GM04504 (cell line): ENCODE measurements at places on chromosomes 7 and 10.
A peak's percentile ranks its signal among the peaks of the same experiment; 100 is the strongest.

DNA sequence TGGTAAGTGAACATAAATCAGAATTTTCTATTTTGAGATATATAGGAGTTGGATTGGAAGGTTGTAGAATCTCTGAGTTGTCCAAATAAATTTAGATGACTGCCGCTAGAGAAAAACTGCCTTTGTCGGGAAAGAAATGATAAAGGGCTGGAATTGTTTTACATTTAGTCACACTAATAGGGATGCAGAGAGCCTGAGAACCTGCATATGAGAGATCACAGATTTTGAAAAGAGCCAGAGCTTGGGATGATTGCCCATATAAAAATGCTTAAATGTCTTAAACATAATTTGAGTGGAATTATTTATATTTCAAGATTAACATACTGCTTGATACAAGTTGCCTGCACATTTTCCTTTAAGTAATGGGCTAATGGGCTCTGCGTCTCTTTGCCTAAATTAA lies 660.5 kb downstream of the NRG3 start:
- no peak for DNase-seq

DNA sequence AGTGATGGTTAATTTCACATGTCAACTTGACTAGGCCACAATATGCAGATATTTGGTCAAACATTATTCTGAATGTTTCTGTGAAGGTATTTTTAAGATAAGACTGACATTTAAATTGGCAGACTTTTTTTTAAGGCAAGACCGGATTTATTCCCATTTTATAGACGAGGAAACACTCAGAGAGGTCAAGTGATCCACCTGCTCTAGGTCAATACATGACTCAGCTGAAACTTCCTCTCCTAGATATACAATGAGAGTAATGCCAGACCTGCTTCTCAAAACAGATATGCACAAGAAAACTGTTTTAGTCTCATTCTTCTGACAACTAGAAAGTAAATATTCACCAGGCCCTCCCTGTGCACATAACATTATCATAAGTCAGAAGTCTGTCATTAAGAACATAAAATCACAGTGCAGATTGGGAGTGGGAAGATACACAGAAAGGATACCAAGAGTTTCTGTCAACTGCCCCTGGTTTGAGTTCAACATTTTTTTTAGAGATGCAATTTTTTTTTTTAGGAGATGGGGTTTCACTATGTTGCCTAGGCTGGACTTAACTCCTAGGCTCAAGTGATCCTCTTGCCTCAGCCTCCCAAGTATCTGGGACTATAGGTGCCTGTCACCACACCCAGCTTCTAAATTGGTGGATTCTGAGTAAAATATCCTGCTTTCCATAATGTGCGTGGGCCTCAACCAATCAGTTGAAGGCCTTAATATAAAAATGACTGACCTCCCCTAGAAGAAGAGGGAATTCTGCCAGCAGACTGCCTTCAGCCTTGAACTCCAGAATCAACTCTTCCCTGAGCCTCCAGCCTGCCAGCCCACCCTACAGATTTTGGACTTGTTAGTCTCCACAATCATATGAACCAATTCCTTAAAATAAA lies 121.4 kb downstream of the ZFAND4 start:
- DNase-seq: no peak

- peak; percentile 18 for DNase-seq
Measured at GRCh38 chr7:23544913-23545354, 13.2 kb upstream of the TRA2A start.

DNA sequence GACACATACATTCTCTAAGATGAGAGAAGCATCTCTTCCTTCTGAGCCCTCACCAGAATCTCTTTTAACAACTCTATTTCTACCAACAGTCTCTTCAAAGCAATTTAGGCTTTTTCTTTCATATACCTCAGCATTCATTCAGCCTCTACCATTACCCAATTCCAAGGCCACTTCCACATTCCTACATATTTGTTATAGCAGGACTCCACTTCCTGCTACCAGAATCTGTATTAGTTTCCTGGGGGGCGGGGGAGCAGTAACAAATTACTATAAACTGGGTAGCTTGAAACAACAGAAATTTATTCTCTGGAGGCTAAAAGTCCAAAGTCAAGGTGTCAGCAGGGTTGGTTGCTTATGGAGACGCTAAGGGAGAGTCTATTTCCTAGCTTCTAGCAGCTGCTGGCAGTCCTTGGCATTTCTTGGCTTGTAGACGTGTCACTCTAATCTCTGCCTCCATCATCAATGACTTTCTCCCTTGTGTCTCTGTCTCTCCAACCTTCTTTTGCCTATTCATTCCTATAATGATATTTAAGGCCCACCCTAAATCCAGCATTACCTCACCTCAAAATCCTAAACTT lies 7.4 kb downstream of the PRPS1L1 start:
- DNase-seq: no peak

GRCh38 chr10:43126759-43127424 lies 11.4 kb upstream of the CSGALNACT2 start:
- no peak for DNase-seq

DNA sequence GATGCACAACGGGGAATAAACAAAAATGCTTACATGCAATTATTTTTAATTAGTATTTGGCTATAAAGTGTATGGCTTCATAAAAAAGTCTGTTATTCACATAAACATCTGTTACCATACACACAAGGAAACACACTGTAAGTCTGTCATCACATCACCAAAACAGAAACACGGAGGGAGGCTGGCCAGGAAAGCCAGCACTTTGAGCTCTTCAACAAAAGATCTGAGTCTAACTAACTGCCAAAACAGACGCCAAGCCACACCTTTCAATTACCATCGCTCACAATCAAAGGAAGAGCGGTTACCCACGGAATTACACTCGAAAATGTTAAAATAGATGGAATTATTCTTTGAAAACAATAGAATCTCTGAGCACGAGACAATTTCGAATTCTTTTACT lies 49.2 kb upstream of the MGMT start:
- DNase-seq: peak; percentile 12

GRCh38 chr7:107661865-107662379 lies 1.3 kb downstream of the SLC26A4 start:
- no peak for DNase-seq

GRCh38 chr7:95669513-95669912 lies 73.2 kb upstream of the PDK4 start:
- DNase-seq: no peak

GRCh38 chr7:24597014-24597413 lies 23.8 kb downstream of the PALS2 start:
- DNase-seq: no peak

GRCh38 chr7:70660154-70660818 lies 471.7 kb upstream of the GALNT17 start:
- no peak for DNase-seq

- no peak for DNase-seq
Measured at GRCh38 chr7:906776-907157, 30.4 kb downstream of the GET4 start.

DNA sequence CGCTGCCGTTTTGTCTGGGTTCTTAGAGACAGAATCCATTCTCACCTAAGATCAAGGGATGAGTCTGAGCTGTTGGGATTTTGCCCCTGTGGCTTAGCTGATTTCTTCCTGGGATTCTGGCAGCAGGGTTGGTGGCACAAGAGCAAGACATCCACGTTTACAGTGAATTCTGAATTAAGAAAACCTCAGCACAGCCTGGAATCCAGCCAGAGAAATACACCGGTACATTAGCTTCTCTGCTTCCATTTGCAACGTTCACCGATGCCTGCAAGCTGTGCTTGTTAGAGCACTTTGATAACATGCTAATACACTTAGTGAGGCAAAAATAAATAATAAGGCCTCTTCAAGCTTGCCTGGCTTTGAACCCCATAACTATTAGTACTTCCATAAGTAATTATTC lies 569.8 kb downstream of the CALN1 start:
- DNase-seq: no peak

DNA sequence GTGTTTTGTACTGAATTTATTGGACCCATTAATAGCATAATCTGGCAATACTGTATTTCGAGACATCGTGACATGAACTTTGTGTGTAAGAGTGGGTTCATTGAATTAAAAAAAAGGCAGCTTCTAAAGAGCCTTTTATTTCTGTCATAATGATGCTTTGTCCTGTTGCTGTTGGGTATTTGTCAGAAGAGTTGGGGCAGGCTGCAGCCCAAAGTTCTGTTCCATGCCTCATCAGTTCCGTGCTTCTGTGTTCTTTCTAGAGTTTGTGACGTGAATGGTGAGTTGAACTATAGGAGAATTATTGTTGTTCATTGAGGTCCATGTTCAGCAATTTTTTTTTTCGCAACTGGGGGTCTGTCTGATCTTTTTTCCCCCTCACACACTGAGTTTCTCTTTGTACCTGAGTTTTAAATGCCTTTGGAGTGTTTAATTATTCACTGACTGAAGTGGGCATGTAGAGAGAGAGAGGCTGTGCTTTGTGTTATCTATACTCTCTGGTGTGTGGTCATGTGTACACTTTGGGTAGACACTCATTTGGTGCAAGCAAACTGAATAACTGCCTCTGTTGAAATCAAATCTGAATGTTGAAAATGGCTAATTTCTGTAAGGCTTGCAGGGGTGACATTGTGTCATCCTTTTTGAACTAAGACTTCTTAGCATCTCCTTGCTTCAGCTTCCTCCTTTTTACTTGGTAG lies 69.8 kb downstream of the ADD3 start:
- no peak for DNase-seq

DNA sequence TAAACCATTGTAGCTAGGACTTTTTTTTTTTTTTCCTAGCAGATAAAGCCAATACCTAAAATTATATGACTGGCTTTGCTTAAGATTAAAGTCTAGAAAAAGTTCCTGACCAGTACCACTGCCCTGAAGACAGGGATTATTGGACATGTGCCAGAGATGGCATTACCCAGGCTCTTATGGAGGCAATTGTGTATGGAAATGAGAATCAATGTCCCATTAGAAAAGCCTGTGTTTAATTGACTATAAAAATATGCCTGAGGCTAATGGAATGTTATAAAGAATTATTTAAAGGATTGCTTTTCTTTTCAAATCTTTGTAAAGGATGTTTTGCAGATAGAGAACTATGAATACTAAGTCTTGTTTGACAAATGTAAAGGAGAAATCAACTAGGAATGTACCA lies 196.7 kb downstream of the ANK3 start:
- DNase-seq: no peak

- no peak for DNase-seq
Measured at GRCh38 chr10:51314481-51314880, 240.2 kb downstream of the PRKG1 start.

DNA sequence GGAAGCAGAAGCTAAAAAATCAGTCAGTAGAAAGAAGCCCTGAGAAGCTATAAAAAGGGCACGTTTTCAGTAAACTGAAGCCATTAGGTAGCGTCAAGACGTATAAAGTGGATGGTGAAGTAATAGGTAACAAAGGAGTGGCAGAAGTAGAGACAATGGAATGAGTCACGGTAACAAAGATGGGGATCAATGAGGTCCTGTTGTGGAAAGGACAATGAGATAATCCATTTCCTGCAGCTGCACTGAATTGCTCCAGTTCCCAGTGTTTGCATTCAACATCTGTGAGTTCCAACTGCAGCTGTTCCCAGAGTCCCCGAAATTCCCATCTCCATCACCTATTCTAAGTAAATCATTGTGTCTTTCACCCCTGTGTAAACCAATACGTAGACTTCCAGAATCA lies 4.8 kb upstream of the HYCC1 start:
- no peak for DNase-seq

DNA sequence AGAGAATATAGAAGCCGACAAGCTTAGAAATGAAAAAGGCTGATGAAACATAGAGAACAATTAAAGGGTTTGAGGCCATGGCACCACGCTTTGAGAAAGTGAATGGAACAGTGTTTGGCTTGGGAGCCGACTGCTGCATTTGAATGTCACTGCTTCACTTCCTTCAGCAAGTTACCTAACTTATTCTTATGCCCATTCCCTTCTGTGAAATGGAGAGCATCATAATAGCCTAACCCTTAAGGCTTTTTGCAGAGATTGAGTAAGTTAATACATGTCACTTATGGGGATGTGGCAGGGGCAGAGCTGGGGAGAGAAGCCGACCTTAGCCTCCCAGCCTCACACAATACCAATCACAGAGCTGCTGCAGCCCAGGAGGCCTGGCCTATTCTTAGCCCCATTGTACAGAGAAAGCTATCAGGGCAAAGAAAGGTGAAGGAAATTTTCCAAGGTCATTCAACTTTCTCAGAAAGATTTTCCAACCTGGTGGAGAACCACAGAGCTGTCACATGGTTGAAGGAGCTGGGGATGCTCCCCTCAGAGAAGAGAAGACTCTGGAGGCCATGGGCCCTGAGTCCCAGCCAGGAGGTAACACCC lies 186.0 kb upstream of the GDF10 start:
- no peak for DNase-seq

DNA sequence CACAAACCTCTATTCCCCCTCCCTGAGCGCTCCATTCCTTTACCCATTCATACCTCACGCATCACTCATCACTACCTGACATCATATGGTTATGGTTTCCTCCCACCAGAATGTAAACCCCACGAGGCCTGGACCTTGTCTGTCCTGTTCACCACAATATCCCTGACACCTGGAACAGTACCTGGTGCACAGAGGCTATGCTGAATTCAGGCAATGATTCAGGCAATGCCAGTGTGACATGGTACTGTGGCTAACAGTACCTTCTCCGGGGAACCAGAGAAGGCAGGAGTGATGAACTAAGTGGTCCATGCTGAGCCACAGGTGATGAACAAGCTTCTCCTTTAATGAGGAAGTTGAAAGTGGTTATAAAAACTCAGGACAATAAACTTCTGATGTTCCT lies 202.5 kb upstream of the PLXNA4 start:
- no peak for DNase-seq

DNA sequence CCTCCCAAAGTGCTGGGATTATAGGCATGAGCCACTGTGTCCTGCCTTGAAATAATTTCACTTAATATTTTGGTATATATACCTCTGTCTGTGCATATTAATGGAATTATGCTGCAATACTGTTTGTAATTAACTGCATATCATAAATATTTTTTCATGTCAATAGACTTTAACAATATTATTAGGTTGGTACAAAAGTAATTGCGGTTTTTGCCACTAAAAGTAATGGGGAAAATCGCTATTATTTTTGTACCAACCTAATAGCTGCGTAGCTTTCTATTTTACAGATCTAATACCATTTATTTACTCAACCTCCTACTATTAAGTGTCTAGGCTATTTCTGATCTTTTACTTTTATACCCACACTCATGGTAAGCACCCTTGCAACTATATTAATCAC lies 3.9 kb upstream of the PDE6C start:
- no peak for DNase-seq

DNA sequence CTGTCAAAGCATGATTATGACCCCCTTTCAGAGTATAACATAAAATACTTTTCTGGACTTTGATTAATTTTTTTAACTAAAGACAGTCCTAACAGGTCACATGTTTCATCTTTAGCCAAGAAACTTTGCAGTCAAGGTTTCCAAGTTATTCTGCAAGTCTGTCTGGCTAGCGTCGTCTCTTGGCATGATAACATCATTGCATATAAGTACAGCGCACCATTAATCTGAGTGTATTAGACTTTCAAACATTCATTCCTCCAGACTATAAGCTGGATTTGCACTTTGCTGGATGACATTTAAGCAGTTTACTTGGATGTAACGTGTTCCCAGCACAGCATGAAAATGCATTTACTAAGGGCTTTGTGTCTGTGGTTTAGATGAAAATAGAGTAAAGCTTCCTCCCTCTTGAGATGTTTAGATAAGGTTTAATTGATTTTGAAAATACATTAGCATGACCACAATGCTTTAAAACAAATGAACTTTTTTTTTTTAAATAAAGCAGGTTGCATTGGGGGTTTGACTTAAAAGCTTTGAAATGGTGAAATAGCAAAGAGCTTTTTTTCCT lies 349.0 kb upstream of the MTPN start:
- no peak for DNase-seq
